Left forelimb (tissue), 1 donor: ENCODE measurements at places on chromosomes 1 and 21.

DNA sequence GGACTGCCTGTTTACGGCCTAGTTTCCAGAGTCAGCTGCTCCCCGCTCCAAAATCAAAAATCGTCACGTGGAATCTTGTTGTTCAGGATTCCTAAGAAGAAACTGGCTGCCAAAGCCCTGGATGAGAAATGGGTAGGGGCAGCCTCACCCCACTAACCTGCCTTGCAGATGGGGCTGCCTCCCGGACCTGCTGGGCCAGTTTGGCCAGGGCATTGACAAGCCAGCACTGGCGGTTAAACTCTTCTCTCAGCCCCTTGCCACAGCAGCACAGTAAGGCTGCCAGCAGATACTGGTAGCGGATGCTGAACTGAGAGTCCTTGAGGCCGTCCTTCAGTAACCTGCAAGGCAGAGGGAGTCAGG, 31.6 kb upstream of the PPP1R15B start:
- no peak for DNase-seq

GRCh38 chr1:4315202-4315601, 339.2 kb upstream of the AJAP1 start:
- DNase-seq, result no peak

DNA sequence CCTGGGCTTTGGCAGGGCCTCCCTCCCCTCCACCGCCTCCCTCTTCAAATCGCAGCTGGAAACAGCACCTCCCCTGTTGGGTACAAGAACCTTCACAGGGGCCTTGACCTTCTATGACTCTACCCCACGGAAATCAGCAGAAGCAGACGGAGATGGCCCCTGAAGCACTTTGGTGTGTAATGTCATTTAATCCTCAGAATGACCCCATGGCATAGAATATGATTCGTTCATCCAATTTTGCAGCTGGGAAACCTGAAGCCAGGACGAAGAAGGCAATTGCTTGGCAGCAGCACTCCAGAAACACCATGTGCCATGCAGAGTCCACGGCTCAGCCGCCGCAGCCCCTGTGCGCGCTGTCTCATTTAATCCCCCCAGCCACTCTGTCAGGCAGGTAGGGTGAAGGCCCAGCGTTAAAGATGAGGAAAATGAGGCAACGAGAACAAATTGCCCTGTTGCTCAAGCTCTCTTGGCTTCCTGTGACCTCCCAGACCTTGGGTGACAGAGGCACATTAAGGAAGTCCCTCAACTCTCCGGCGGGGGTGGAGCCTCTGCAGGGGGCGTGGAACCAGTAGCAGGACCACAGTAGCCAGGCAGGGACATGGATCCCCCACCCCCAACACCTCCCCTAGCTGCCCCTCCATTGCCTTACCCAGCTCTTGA, 25.8 kb upstream of the LAPTM5 start:
- no peak for DNase-seq

GRCh38 chr1:243844186-243844585, 5.9 kb downstream of the AKT3 start:
- no peak for DNase-seq

- no peak for DNase-seq
These were observed 131.9 kb upstream of the KCNJ6 start for GRCh38 chr21:38048167-38048566.
